ENCODE measurements at places on chromosomes 13 and 19. TPM values are rescaled to one million over a fixed set of nuclear protein-coding genes. Genes with fewer than 3 reads are reported as not detected.

The CNN2 gene
- 98.9 TPM for total RNA-seq

The GIPR gene
- 2.0 TPM for total RNA-seq

The EXOC3L2 gene
- 1.8 TPM for total RNA-seq

The FGF14 gene
- total RNA-seq: not detected

The RAB11B gene
- total RNA-seq: 115 TPM

Data from A549 treated with AZD2906 at 1 μM for 4 hours (cell line).